ENCODE measurements at places on chromosomes 3 and 15.
A peak's percentile ranks its signal among the peaks of the same experiment; 100 is the strongest.

DNA sequence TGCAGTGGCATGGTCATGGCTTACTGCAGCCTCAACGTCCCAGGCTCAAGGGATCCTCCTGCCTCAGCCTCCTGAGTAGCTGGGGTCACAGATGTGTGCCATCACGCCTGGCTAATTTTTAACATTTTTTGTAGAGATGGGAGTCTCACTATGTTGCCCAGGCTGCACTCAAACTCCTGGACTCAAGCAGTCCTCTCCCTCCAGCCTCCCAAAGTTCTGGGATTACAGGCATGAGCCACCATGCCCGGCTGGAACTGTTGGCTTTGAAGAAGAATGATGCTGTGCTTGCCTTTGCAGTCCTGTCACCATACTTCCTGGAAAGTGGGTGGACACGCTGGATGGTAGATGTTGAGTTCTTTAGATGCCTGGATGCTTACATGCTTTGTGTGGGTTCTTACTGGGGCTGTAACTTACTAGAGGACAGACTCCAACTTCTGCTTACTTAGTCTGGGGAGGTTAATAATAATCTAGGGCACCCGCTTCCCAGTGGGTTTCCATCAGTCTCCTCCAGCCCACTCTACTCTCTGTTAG lies 36.7 kb downstream of the IGF1R start:
- no peaks in the 10 kb centered on the region for H3K27me3 ChIP-seq
- no peak overlapping the region for H3K4me3 ChIP-seq
- H3K4me1 ChIP-seq = no peaks in the 10 kb centered on the region
- no peaks in the 10 kb centered on the region for H3K36me3 ChIP-seq
- peak; percentile 6 for DNase-seq

- DNase-seq = no peak
- peaks cover 54% of the 10 kb centered on the region for H3K4me1 ChIP-seq
- H3K27me3 ChIP-seq = no peaks in the 10 kb centered on the region
- no peak overlapping the region for H3K27ac ChIP-seq
These were observed 1.8 kb downstream of the GORASP1 start for GRCh38 chr3:39105687-39106063.

GRCh38 chr3:21587894-21588293 lies 163.1 kb downstream of the ZNF385D start:
- DNase-seq = no peak
- no peak overlapping the region for H3K4me3 ChIP-seq
- no peaks in the 10 kb centered on the region for H3K4me1 ChIP-seq
- H3K27me3 ChIP-seq = no peaks in the 10 kb centered on the region

- DNase-seq = no peak
- H3K4me1 ChIP-seq = no peaks in the 10 kb centered on the region
- H3K27ac ChIP-seq = no peak overlapping the region
- no peaks in the 10 kb centered on the region for H3K27me3 ChIP-seq
- H3K4me3 ChIP-seq = no peak overlapping the region
These were observed 149.5 kb downstream of the RAP2B start for GRCh38 chr3:153311541-153311940.

- no peak for DNase-seq
- no peaks in the 10 kb centered on the region for H3K27me3 ChIP-seq
- no peaks in the 10 kb centered on the region for H3K4me1 ChIP-seq
- no peaks in the 10 kb centered on the region for H3K36me3 ChIP-seq
- no peak within 1 kb of the TSS for H3K27ac ChIP-seq
These were observed at the start of gene BCHE for GRCh38 chr3:165837058-165837525. TSS of gene BCHE (minus strand) at chr3:165837423. CDS start at chr3:165831033, 6,390 bp downstream.
